ENCODE measurements at places on chromosomes 16 and 17.

DNA sequence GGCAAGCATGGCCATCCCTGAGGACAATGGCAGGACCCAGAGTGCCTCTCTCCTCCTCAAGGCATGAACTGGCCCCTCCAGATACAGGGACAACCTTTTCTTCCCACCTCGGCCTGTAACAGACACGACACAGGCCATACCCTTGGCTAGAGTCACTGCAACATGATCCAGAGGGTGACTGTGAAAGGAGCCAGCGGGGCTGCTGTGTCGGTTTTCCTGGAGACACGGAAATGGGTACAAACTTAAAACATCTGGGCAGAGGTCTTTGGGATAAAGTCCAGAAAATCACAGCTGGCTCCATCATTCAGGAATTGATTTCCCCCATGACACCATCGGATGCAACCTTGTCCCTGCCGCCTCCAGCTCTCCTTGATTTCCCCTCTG, 5.3 kb downstream of the CEP295NL start:
- no peak for DNase-seq

GRCh38 chr16:48999044-48999443, 282.6 kb downstream of the CBLN1 start:
- no peak for DNase-seq

DNA sequence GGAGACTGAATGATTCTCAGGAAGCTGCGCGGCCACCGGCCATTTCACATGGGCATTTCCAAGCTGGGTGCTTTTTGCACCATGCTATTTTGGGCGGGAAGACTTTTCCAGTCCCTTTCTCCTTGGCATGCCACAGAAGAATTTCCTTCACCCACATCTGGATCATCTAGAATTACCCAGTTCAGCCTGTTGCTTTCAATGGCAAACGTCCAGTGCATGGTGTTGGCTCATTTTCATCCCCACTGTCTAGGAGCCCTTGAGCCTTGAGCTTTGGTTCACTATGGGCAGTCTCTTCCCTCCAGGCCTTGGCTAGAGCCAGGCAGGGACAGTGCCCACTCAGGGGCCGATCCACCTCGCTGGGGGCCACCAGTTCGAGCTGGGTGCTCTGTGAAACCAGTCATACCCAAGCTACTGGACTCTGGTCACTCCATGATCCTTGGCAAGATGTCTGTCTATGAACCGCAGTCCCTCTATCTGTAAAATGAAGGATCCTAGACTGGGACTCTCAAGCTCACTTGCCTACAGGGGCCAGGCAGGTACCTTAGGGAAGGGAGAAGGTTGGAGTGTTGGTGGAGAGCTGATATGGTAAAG, 71.1 kb downstream of the CYLD start:
- DNase-seq: no peak

- no peak for DNase-seq
These were observed 91.2 kb upstream of the MYOCD start for GRCh38 chr17:12574525-12574924.

DNA sequence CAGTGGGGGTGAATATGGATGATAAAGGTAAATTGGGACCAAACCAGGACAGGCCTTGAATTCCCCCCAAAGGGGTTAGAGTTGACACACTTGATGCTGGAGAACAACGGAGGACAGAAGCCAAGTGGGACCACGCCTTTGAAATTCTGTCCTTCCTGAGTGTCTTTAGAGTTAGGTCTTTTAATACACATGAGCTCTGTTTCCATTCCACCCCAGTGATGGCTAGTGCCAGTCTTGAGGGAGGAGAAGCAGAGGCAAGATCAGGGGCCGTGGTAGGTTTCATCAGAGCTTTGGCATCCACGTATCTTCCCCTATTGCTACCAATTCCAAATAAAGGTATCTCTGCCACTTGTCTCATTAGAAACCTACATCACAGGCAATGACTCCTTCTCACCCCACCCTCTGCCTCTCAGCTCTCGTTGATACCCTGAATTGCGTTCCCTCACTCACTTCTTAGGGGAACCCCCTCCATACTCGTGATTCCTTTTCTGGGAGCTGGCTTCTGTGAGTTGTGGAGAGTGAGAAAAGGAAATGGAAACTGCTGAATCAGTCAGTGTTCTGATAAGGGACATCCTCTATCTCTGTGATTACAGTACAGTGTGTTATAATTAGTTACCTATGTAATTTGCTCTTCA, 2.4 kb upstream of the CCL3L1 start:
- DNase-seq: no peak

GRCh38 chr17:77819497-77819896, 139.0 kb upstream of the TNRC6C start:
- DNase-seq: no peak

GRCh38 chr17:81309140-81309858, 14.2 kb upstream of the SLC38A10 start:
- no peak for DNase-seq

GRCh38 chr17:40799859-40800258, at the start of gene KRT28:
Gene KRT28, minus strand, starts transcription at chr17:40799959. Its CDS starts 66 bp downstream, at chr17:40799893.
- DNase-seq: no peak

DNA sequence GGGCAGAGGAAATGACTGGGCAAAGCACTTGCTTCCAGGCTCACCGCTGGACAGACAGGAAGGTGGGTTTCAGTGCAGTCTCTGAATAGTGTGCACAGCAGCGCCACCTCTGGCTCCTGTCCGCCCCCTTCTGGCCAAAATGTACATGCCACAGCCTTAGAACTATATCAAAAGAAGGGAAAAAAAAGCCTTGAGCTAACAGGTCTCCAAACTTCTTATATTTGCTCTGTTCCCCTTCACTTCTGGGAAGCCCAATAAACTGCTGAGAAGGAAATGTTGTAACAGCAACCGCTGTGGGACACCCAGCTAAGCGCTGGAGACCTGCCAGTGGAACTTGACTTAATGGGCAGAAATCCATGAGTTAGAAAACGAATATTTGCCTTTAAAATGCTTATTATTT, 17.5 kb downstream of the COG7 start:
- peak; percentile 45 for DNase-seq

DNA sequence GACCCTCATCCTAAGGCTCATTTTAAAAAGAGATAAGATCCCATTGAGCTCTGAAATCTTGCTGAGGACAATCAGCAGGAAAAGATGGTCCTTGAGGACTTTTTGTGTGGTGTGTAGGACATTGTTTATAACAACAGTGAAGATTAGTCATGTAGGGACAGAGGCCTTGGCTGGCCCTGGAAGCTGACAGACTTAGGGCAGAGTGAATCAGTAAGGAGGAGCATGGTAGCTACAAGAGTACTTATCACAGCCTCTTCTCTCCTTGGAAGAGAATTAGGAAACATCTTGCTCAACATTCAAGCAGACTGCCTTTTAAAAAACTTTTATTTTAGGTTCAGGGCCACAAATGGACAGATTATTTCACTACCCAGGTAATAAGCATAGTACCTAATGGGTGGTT, 665.9 kb upstream of the SALL1 start:
- DNase-seq: no peak

GRCh38 chr17:57839571-57839923, 10.3 kb downstream of the MRPS23 start:
- DNase-seq: no peak

DNA sequence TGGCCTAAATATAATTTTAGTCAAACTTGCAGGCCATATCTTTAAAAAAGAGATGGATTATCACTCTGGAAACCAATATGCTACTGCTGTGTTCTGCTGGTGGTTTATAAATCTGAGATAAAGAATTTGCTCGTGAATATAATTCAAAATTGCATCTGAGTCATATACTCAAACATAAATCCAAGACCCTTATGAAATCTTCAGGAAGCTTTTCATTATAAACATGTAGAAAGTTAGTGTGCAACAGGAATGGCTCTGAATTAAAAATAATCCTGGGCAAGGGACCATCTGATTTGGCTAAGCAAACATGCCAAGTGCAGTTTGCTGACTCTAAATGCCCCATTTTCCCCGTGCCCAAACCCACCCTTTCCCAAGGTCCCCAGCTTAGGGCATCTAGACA, 57.3 kb downstream of the TEX2 start:
- DNase-seq: no peak

- DNase-seq: no peak
These were observed 11.8 kb downstream of the DNAJA2 start for GRCh38 chr16:46961373-46962353.

GRCh38 chr17:47847341-47848197, 3.4 kb downstream of the SP6 start:
- no peak for DNase-seq

GRCh38 chr17:51703361-51704341, 443.3 kb downstream of the UTP18 start:
- no peak for DNase-seq

GRCh38 chr16:86089991-86090390, 191.0 kb downstream of the IRF8 start:
- DNase-seq: no peak

- no peak for DNase-seq
These were observed 592 bp upstream of the PERCC1 start for GRCh38 chr16:1430214-1430758.

DNA sequence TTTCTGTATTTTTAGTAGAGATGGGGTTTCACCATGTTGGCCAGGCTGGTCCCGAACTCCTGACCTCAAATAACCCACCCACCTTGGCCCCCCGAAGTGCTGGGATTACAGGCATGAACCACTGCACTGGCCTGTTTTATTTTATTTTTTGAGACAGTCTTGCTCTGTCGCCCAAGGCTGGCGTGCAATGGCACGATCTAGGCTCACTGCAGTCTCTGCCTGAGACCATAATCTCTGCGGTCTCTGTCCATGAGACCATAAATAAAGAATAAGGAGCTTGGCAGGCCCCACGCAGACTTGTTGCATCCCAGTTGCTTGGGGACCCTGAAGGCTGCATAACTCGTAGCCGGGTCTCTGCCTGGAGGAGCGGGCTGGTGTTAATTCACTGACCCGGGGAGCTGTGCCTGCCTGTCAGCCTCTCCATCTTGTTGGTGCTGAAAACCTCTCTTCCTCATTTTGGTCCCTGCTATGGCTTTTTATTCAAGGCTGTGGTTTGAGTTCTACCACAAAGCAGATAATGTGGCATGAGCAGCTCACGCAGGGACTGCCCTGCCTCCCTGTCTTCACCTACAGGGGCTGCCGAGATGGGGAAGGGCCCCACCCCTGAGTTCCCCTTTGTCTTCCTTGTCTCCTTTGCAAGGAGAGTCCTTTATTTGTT, 82.1 kb downstream of the MSI2 start:
- DNase-seq: no peak

DNA sequence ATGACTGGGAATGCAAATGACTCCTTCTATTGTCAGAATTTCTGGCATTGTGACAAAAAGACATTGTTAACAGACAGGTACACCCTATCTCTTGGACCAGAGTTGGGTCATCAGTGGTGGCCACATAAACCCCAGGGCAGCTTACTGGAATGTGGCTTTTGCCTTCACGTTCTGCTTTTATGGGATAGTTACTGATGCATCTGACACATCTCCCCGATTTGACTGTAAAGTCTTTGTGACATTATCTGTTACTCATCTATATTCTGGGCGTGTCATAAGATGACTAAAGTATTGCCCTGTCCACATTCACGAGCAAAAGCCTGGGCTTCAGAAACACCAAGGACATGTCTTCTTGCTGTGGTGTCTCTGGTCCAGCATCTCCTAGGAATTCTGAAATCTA, 18.7 kb upstream of the AQP8 start:
- no peak for DNase-seq

- no peak for DNase-seq
These were observed 19.9 kb upstream of the JPH3 start for GRCh38 chr16:87582216-87582965.

- DNase-seq: no peak
These were observed 303.8 kb downstream of the HS3ST3B1 start for GRCh38 chr17:14604591-14605266.

GRCh38 chr16:11211977-11212797, 43.8 kb downstream of the SOCS1 start:
- no peak for DNase-seq

DNA sequence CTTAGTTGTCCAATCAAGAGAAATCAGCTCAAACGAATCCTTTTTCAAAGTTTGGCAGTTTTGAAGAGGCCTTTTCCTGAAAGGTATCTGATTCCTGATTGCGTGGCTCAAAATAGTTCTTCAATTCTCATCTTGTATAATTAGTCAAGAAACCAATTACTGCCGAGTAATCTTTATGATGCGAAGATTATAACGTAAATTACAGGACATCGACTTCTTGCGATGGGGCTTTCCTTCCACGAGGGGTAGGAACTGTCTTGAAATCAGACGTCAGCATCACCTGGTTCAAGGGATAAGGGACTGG, 644 bp upstream of the ARL2BP start:
- no peak for DNase-seq

GRCh38 chr17:44539673-44540072, 17.6 kb upstream of the FZD2 start:
- DNase-seq: no peak

- no peak for DNase-seq
These were observed 12.0 kb downstream of the HS3ST6 start for GRCh38 chr16:1906055-1906845.

GRCh38 chr16:1640261-1640941, 28.2 kb downstream of the CRAMP1 start:
- DNase-seq: no peak

GRCh38 chr16:28977703-28978662, 3.4 kb downstream of the SPNS1 start:
- DNase-seq: no peak

GRCh38 chr16:10987361-10988163, 43.2 kb downstream of the CLEC16A start:
- DNase-seq: no peak

DNA sequence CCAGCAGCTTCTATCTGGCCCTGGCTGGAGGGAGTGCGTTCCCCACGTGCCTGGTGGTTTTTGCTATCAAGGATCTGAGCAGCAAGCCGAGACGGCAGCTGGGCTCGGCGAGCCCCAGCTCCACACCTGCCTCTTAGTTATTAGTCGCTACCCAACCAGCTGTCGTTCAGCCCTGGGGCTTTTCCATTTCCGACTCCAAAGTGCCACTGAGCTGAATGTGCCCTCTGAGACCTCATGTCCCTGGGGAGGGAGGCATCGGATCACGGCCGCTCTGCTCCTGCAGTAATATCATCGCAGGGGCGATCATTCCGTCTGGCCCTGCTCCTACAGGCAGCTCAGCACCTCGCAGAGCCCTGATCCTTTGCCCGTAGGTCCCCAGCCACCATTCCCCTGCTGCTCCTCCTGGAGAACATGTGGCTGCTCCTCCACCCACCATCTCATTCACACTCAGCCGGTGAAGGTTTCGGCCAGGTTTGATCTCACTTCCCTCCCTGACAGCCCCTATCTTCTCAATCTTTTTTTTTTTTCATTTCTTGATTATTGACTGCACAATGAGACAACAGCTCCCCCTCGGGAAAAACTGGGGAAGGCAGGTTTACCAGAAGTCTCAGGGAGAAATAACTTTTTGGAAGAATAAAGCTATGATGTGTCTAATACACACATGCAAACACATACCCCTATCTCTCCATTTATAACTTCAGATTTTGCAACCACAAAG, 86.7 kb downstream of the ZFHX3 start:
- no peak for DNase-seq

GRCh38 chr16:70720425-70721201, 34.8 kb upstream of the MTSS2 start:
- no peak for DNase-seq

DNA sequence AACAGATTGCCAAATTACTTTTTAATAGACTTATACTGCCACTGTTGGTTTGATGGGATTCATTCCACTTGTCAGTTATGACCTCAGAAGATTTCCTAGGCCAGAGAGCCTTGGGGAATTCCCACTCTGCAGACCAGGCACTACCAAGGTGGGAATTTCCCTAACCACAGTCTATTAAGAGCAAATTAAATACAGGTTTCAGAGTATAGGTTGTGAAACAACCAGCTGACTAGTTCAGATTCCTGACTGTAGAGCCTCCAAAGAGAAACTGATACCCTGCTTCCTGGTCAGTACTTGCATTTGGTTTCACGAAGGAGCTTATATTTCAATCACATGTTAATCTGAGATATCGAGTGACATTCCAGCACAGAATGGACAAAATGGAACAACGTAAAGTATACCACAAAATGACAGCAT, 186.5 kb downstream of the STX8 start:
- DNase-seq: no peak

Data from T follicular helper cell (primary cell).